ENCODE measurements at places on chromosomes 4 and X.

DNA sequence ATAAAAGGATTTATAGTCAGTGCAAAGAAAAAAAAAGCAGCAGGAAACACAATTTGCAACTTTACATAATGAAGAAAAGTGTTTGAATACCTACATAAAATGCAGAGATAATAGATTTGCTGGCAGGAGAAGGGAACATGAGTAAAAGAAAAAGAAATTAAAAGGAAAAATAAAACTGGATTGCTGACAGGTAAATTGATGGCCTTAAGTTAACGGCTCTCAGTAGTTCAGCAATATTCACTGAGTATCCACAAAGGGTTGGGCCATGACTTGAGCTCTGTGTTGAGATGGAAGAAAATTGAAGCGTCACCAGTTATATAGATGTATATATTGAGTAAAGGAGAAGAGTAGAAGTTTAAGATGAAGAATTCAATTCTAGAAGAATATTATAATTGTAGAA lies 330.1 kb upstream of the VCX start:
- DNase-seq: no peak

DNA sequence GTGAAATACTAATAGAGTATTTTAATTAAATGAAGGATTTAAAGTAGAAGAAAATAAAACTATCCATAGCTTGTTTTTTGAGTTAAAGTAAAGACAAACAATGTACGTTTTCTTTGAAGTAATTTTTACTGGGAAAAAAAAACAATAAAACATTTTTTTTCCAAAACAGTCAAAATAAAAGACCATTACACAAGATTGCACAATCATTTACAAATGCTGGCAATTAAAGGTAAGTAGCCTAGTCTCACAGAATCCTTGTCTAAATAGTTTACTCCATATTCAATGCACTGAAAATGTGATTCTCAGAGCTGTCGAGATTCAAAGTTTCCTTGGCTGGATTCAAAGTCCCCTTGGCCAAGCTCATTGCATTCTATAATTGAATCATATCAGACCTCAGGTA lies 21.2 kb downstream of the C4orf54 start:
- no peak for DNase-seq

DNA sequence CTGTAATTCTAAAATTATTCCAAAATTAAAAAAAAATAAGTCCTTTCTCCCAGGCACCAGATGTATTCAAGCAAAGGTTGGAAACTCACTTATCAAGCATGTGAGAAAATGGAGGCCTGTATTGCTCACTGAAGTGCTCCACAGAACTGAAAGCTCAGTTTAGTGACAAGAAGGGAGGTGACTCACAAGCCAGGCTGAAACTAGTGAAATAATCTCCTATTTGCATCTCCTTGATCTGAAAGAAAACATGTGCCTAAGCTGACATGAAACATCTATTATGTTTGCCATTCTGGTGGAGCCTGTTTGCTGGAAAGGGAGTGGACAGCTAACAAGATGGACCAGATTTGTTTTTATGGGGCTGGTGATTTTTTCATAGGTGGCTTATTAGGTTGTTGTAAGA lies 54.0 kb upstream of the AMELX start:
- peak; percentile 72 for DNase-seq

DNA sequence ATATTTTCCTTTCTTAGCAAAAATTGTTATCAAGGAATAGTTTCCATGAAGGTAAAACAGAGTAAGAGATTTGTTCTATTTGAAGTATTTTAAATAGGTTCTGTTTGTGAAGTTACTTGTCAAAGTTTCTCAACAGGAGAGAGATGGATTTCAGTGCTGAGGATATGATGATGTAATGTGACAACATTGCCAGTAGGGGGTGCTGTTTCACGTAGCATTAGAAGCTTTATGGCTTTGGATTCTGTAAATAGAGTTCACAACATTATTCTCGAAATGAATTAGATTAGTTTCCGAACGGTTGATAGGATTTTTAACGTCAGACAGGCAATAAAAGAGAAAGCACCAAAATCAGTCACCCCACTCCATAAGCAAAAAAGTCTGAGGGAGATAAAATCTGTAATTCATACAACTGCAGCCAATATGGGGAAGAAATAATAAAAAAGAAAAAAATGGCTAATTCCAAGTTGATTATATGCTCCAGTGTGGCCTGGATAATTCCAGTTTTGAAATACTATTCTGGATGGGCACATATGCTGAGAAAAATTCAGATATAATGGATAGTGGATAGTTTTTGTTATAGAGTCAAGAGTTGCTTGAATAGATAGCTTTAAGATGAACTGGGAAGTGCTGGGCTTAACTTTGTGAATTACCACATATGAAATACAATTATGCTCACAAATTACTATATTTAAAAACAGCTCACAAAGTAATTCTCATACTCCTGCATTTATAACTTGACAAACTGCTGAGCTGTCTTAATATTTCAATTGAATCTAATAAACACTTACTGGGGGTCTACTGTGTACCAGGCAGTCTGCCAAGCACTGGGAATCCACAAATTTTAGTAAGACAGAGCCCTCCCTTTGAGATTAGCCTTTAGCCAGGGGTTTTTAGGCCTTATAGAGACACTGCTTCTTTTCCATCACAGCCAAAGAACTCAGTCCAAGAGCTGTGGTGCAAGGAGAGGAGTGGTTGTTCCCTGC lies 109.1 kb downstream of the GPAT3 start:
- peak; percentile 62 for DNase-seq

DNA sequence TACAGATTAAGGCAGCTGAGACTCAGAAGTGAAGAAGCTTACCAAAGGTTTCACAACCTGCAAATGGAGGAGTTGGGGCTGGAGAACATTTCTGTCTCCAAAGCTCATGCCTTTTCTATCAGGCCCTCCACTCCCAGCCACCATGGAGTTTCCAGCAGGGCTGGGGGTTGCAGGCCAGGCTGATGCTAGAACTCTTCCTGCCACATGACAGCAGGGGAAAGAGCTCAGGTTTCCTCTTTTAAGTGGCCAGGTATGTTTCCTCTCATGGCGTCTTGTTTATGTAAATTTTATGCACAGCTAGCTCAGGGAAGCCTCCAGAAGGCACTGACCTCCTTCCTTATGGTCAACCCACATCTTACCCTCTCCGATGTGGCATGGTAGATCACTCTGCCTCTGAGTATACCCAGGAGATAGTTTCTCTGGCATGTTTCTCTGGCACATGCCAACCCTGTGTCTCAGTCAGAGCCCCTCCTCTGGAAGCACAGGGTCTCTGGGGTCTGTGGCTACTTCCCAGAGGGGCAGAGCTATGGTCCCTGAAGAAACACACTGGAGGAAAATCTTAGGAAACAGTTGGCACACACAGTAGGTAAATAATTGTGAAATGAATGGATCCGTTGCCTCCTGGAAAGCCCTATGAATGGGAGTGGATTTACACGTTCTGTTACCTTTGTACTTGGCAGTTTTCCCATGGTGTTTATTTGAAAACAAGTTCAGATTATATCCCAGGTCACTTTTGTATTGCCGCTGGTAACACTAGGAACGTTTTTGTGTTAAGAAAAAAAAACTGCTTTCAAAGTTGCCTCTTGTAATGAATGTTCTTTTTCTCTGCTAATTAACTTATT lies 28.9 kb downstream of the PDK3 start:
- no peak for DNase-seq

- DNase-seq: peak; percentile 64
These were observed 100.8 kb downstream of the ANXA3 start for GRCh38 chr4:78652282-78652876.

DNA sequence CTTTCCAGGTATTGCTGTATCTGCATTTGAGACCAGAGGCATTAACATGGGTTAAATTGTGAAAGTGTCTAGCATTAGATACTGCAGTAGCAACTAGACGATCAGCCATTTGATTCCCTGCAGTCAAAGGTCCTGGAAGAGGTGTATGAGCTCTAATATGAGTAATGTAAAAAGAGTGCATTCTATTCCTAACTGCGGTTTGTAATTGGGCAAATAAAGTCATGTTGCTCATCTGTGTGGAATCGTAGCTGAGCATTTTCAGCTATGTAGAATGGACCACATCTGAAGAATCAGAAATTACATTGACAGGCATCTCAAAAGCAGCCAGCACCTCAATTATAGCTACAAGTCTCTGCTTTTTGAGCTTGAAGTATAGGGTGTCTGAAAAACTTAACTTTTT lies 157.6 kb downstream of the ZNF518B start:
- DNase-seq: peak; percentile 88

GRCh38 chr4:48436318-48436717 lies 46.8 kb upstream of the SLC10A4 start:
- DNase-seq: no peak

GRCh38 chr4:107818301-107818910 lies 6.3 kb upstream of the SGMS2 start:
- peak; percentile 32 for DNase-seq

GRCh38 chr4:89929425-89930159 lies 34.9 kb downstream of the MMRN1 start:
- DNase-seq: no peak

DNA sequence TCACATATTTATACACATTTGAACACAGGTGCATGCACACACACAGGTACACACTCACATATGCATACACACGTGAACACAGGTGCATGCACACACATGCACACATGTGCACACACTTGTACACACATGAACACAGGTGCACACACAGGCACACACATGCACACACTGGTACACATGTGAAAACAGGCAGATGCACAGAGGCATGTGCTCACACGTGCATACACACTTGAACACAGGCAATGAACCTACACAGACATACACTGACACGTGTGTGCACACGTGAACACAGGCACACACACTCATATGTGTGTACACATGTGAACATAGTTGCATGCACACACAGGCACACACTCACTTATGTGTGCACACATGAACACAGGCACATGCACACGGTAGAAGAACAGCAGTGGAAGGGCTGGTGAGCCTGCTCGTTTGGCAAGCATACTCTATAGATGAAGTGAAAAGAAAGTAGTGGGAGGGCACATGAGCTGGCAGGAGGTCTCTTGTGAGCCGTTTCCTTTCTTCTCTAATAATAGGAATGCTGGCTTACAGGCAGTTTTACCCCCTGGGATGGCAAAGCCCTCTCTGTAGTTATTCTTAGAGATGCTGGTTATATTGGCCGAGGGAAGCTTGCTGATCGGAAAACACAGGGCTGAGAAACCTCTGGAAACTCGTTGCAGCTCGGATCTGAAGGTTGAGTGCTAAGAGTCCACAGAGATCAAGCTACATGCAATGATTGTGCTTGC lies 279.6 kb upstream of the CLNK start:
- DNase-seq: no peak

DNA sequence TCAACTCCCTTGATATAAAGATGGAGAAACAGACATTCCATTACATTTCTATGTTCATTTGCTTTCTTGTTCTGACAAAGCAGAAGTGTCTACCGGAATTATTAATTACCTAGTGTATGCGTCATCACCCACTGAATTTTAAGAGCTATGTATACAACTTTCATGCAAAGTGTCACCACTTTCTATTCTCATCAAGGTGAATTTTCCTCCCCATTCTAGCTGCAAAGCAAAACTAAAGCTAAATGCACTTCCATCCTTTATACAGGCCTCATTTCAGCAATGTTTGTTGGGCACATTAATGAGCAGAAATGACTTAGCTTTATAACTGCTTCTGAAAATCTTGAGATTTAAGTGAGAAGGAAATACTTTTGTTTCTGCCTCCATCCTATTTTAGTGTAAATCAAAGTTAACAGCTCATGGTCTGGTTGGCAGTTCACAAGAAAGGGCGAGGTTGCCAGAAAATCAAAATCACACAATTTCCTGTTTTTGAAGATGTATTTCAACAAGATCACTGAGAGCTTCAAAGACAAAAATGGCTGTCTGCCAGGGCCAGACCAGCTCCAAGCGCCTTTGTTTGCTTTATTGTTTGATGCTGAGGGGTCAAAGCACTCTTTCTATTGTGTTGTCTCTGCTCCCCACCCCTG lies 7.2 kb upstream of the FAM9C start:
- DNase-seq: no peak

DNA sequence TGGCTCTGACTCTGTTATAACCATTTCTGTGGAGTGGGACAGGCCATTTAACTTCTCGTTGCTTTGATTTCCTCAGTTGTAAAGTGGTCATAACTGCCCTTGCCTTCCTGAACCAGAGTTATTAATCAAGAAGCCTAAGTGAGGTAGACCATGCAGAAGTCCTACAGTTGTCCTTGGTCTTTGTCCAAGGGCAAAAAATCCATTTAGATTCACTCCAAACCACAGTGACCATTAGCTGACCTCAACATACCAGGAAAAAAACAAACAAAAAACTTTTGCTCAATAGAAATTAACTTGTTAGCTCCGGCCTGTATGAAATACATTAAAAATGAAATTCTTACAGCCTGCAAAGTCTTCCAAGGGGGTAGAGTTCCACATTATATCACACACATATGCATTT lies 52.7 kb downstream of the TBC1D9 start:
- DNase-seq: peak; percentile 49

DNA sequence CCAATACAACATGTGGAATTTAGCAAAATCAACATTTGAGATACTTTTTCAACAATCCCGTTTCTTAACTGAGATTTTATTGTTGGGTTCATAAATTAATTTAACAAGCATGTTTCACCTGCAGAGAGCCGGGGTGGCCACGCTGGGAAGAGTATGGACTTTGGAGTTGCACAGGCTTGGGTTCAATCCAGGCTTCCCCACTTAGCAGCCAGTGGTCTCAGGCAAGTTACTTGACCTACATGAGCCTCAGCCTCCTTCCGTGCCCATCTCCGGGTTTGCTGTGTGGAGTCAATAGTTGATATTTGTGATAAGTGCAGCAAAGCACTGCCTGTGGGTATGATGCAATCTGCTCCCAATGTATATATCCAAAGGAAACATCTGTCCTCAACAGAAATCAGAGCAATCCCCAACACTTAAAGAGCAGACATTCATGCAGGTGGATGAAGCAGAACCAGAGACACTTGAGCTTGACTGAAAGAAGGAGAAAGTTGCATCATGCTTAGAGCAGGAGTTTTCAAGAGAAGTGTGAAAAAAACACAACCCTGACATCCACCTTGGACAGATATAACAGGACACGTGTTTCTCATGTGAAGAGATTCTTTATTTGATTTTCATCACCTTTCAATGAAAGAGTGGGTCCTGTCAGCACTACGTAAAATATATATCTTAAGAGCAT lies 5.1 kb downstream of the CYTL1 start:
- DNase-seq: no peak

- DNase-seq: no peak
These were observed 130.1 kb downstream of the EDA start for GRCh38 chrX:69746051-69746450.

DNA sequence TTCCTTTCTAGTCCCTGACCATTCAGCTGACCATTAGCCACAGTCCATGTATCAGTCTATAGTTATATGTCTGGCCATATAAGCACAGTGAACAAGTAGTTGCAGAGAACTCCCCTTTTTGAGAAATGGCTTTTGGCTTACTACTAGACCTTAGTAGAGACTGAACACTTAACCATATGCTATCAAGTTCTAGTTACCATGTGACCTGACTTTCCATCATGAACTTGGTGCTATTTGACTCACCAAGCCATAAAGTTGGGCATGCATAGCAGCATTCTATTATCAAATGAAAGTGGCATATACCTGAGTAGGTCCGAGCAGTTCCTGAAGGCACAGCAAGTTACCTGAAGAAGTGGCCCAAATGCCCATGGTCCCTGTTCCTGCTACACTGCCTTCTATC lies 74.5 kb upstream of the IL2 start:
- no peak for DNase-seq

- no peak for DNase-seq
These were observed 748.6 kb downstream of the STPG2 start for GRCh38 chr4:97394653-97395052.

GRCh38 chr4:107693132-107693531 lies 26.9 kb downstream of the PAPSS1 start:
- no peak for DNase-seq

GRCh38 chrX:105700331-105700730 lies 122.0 kb upstream of the NRK start:
- no peak for DNase-seq
